Activated T-helper 9 cell treated with anti-CD3 and anti-CD28 coated beads, Interleukin-2, amount 50 U/mL, for 16 hours (primary cell): ENCODE measurements at places on chromosomes 6 and 20.

DNA sequence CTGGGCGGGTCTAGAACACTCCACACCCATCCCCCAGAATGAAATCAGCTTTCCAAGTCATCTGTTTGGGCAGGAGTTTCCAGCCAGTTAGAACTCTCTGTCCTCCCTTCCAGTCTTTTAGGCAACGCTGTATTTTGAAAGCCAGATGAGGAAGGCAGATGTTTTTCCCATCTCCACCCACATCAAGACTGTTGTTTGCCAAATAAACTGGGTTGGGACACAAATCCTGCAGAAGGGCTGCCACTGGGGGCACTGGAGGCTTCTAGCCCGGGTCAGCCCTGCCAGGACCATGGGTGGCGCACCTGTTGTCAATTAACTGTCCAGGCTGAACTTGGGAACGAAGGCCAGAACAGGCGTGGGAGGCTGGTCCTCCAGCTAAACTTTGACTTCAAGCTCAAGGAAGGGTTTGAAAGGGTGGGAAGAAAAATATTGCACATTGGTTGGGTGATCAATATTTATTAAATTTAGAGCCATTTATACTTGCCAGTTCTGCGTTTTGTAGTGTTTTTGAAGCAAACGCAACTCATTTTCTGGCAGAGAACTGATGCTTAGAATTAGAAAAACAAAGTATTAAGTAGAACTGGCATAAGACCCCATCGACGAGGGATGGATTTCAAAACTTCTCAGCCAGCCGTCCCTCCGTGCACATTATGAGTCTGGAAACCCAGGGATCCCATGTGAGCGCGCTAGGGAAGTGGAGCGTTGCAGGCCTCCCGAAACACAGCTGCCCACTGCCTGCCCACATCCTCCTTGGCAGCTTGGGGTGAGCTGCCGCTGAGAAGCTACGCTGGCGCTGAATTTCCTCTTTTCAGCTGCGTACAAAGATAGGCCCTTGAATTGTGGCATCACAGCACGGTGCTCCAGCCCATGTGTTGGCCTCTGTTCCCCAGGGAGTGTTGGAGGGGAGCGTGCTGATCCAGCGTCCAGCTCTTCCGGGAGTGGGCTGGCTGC lies 297.4 kb downstream of the QKI start:
- no peak for DNase-seq

DNA sequence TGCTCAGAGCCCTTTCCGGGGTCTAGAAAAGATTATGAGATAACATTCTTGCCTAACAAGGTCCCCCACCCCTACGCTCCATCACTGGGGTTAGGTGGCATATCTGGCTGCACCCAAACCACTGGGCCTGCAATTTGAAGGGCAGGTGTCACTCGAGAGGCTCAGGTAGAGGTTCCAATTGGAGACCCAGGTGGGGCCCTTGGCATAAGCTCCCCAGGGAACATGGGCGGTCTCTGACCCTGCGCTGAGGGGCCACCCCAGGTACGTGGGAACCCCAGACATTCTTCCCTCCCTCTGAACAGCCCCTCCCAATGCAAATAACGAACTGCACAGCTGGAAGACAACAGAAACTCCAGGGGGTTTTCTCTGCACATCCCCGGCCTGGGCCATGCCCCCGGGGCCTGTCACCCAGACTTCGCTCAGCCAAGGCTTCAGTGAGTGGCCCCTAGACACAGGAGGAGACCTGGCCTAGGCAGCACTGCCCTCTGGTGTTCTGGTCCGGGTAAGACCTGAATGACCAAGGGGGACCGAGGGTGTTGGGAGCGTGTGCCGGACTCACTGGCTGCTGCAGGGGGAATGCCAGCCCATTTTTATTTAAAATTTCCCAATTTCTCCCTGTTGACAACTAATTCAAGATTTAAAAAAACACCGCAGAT lies 47.5 kb downstream of the DSTN start:
- DNase-seq: no peak

DNA sequence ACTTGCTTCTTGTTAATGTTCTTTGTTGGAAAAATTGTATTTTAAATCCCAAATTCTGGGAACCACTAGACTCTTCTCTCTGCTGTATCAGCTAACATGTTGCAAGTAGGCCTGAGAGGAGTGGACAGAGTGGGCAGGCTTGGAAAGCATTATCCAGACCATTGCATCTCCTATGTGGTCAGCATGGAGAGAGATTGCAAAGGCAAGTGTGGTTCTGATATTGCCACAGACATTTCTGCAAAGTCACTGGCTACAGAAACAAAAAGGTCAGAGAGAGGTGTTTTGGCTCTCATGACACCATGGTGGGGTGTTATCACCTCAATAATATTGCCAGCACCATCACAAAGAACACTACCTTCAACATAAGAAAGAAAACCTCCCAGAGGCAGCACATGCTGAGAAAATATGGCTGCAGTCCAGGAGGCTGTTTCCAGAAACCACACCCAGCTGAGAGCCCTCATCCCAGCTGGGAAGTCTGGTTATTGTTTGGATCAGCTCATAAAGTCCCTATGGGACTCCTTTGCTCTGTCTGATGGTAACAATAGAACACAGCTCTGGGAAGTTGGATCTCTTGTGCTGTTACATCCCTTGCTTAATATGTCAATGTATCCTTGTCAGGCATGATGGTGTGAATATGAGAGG lies 78.2 kb upstream of the TBX18 start:
- no peak for DNase-seq

- no peak for DNase-seq
Observed at GRCh38 chr6:150898399-150899170, 33.1 kb downstream of the MTHFD1L start.

DNA sequence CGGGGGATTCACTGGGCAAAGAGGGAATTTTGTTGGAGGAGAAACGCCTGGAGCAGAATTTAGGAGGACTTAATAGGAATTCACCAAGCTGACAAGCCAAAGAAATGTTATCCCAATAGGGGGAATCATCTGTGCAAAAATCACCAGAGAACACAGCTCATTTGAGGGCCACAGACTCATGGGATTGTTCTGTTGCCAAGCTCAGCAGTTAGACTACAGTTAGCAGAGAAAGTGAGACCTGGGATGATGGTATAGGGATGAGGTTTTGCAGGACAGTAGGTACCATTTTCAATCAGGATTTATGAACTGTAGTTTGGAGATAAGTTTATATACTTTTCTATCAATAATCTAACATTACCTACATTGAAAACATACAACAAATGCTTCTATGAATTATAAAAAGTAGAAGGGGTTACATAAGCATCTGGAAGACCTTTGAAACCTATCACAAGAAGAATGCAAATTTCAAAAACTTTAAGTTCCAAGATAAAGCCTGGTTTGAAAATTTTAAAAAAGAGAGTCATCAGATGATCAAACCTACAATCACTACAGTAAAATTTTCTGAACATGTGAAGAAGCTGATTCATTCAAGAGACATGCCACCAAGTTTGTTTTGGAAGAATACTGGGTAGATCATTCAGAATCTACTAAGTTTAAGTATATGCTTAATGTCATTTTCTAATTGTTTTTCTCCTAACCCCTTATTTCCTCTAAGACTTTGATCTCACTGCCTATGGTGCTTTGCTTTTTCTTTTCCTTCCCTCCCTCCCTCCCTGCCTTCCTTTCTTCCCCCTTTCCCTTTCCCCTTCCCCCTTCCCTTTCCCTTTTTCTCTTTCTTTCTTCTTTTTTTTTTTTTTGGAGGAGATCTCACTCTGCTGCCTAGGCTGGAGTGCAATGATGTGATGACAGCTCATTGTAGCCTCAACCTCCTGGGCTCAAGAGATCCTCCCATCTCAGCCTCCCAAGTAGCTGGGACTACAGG lies 81.5 kb downstream of the KIF13A start:
- DNase-seq: no peak

DNA sequence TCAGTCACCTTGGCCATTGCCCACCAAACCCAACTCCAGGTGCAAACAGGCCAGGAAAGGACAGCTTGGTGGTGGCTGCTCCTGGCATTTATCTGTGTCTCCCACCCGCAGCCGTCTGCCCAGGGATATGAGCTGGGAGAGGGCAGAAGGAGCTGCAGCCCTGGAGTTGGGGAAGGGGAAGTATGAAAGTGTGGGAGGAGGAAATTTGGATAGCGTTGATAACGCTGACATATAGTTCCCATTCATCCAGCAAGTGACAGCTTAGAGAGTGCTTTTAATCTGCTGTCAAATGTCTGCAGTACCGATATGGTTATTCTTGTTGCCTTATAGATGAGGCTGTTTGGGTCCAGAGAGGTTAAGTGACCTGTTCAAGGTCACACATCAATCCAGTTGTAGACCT lies 741 bp downstream of the KCNK16 start:
- DNase-seq: no peak

- DNase-seq: no peak
Observed at GRCh38 chr6:83403191-83403590, 27.7 kb downstream of the ME1 start.

DNA sequence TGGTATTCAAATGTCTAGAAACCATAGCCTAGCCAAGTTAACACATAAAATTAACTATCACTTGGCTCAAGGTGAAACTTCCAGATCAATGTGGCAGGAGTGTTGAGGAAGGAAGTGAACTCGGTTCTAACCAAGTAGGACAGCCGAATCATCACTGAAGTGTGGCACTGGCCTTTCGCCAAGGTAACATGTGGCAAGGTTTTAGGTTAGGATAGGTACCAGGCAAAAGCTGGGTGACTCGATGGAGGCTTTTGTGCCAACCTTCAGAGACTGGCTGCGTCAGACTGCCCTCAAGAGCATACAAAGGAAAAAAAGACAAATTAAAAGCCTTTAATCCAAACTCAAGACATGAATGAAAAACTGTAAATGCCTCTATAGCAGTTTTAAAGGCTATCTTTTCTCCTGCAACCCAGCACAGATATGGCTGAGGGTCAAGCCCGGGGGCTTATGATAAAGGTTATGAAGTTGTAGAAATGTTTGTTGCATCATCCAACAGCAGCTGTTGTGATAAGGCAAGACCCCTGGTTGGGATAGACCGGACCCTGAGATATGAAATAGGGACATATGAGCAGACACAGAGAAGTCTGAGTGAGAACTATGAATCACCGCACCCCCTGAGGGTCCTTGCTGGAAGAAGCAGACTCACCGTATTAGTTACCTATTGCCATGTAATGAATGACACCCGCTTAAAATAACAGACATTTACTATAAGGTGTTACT lies 11.9 kb downstream of the PSMB9 start:
- no peak for DNase-seq
